ENCODE measurements at places on chromosomes 16 and 17. TPM values are rescaled to one million over a fixed set of nuclear protein-coding genes. Genes with fewer than 3 reads are reported as not detected.

DNA sequence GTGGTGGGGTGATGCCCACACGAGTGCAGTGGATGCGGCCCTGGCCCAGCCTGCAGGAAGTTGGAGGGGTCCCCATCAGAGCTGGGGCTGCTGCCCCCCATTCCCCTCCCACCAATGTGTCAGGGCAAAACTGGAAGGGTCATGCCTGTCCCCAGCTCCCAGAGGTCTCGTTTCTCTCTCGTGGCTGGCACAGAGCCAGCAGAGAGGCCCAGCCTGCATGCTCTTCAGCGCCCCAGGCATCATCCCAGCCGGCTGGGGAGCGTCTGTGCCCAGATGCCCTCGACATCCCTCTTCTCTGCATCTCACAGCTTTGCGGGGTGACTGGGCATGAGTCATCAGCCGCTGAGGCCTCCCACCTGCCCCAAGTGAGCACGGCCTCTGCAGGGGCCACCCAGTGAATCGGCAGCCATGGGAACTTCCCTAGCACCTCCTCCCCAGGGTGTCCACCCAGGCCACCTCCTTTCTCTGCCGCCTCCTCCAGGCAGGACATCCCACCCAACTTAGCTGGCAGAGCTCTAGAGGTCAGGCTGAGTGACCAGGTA, 9.8 kb upstream of the CSNK1D start:
- H3K4me3 ChIP-seq: no peak overlapping the region
- DNase-seq: no peak
- H3K36me3 ChIP-seq: no peaks in the 10 kb centered on the region
- H3K4me1 ChIP-seq: peaks cover 11% of the 10 kb centered on the region
- no peaks in the 10 kb centered on the region for H3K27me3 ChIP-seq

C16orf46 gene
- 0.27 TPM for total RNA-seq

DNA sequence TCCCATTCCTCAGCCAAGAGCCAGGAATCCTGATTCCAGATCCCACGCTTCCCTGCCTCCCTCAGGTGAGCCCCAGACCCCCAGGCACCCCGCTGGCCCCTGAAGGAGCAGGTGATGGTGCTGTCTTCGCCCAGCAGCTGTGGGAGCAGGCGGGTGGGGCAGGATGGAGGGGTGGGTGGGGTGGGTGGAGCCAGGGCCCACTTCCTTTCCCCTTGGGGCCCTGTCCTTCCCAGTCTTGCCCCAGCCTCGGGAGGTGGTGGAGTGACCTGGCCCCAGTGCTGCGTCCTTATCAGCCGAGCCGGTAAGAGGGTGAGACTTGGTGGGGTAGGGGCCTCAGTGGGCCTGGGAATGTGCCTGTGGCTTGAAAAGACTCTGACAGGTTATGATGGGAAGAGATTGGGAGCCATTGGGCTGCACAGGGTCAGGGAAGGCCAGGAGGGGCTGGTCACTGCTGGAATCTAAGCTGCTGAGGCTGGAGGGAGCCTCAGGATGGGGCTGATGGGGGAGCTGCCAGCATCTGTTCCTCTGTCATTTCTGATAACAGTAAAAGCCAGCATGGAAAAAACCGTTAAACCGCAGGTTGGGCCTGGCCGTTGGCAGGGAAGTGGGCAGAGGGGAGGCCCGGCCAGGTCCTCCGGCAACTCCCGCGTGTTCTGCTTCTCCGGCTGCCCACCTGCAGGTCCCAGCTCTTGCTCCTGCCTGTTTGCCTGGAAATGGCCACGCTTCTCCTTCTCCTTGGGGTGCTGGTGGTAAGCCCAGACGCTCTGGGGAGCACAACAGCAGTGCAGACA, at the start of gene SPN:
Gene SPN (plus strand): TSS at position 232 of the 791 bp plus-strand sequence. CDS start 482 bp downstream, at position 714.
- no peaks in the 10 kb centered on the region for H3K4me1 ChIP-seq
- DNase-seq: no peak
- no peaks in the 10 kb centered on the region for H3K27me3 ChIP-seq
- no peak within 1 kb of the TSS for H3K4me3 ChIP-seq
- no peaks in the 10 kb centered on the region for H3K36me3 ChIP-seq
- H3K27ac ChIP-seq: no peak within 1 kb of the TSS

ARL5C gene
- total RNA-seq: 0.15 TPM

DNA sequence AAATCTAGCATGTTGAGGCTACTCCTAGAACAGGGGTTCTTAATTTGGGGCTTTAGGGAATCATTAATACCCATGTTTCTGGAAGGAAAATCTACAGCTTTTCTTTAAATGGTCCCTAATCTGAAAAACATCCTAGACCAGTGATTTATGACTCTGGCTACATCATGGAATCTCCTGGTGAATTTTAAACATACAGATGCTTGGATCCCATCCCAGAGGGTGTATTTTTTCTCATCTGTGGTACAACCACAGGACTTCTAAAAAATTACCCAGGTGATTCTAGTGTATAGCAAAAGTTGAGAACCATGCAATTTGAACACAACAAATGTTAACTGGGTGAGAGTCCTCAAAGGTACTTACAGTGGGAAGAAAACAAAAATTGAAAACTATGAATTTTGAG, 41.5 kb downstream of the KANSL1 start:
- H3K4me3 ChIP-seq: no peak overlapping the region
- DNase-seq: no peak
- H3K36me3 ChIP-seq: no peaks in the 10 kb centered on the region

PRAC1 gene
- total RNA-seq: not detected

DNA sequence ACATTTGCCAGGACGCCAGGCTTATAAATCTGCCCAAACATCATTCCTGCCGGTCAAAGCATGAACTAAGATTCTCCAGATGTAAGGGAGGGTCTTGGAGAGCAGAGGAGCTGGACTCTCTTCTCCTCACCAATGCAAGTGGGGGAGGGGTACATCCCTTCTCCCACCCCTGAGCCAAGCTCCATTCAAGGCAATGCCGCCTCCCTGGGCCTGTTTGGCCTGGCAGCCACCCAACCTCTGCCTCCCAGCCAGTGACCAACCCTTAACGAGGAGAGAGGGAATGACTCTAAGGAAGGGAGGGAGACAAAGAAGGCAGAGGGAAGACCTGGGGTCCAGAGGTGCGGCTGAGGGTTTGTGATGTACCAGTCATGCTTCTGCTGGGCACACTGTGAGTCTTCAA, 13.8 kb downstream of the C17orf50 start:
- peak overlapping the region; percentile 4 for H3K27ac ChIP-seq
- H3K4me1 ChIP-seq: no peaks in the 10 kb centered on the region
- peaks cover 4% of the 10 kb centered on the region for H3K27me3 ChIP-seq

PKMYT1 gene
- 1.2 TPM for total RNA-seq
